ENCODE measurements at places on chromosomes 5 and 9.

DNA sequence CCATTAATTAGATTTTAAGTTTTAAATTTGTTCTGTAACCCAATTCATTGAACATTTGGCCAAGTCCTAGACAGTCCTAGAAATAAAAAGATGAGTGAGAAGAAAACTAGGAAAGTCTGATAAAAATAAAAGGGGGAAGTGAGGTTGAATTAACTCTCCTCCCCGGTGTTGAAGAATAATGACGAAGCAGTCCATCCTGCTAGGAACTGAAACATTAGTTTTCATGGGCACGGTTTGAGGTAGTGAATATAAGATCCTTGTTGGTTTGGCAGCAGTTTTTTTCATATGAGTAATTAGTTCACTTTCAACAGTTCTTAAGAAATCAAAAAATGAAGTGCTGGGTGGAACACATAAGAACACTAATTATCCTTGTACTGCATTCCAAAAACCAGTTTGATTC, 103.1 kb downstream of the MTREX start:
- DNase-seq, result no peak

GRCh38 chr9:93012963-93013855, 45.3 kb upstream of the SUSD3 start:
- DNase-seq, result no peak

DNA sequence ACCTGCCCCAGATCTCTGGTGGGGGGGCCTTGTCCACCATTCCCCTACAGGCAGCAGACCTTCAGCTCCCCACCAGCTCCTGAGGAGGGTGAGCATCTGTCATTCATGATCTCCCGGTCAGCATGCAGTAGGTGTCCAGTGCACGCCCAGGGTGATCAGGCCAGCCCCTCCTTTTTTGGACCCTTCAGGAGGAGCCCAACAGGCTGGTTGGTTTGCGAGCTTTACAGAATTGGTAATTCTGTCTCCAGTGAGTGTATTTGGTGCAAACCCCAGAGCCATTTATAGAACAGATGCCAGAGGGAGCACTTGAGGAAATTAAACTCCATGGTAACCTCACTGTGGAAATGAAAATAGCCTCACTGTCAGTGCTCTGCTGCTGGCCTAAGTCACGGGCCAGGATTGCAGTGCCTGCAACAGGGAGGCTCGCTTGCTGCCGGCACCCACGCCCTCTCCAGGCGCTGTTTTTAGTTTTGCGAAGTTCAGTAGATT, 23.4 kb downstream of the WNK2 start:
- DNase-seq, result no peak

DNA sequence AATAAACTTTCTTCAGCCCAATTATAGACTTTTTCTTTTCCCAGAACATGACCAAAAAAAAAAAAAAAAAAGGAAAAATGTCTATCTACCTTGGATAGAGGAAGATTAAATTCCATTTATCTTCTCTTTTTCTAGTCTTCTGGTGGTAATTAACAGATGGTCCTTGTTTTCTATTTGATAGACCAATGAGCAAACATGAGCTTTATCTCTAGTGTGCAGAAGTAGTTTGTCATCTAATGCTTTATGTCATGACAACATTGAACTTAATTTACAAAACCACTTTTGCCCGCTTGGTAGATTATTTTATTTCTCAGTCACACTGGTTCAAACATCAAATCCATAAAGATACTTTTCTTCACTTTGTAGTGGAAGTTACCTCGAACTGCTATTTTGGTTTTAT, 69.5 kb upstream of the ELL2 start:
- DNase-seq, result no peak

GRCh38 chr5:128472036-128472435, 66.0 kb downstream of the FBN2 start:
- DNase-seq, result no peak

DNA sequence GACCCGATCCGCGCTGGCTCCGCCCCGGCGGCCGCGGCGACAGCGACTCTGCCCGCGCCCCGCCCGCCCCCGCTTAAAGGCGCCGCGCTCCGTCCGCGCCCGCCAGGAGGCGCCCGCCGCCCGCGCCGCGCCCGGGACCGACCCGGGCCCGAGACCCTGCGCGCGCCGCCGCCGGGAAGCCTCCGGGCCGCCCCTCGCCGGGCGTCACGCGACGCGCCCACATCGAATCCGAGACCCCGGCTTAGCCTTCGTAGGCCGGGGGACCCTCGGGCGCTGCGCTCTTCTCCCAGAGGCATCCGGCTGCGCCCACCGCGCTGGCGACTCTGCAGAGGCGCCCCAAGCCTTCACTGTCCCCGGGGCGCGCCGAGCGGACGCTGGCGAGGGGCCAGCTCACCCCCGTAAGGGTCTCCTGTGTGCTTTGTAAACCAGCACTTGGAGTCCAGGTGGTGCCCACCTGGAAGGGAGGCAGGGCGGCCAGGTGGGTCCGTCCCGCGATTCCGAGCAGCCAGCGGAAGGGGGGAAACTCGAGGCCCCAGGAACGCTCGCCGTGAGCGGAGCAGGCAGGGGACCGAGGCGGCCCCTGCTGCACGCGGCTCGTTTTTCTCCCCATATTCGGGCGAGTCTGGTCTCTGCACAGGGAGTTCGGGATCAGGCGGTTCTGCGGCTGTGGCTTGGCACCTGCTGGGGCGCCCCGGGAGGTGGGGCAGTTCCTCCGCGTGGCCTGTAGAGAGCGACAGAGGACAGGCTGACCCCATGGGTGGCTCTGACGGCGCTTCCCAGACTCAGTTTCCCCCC, 423 bp upstream of the ABCA2 start:
- peak; percentile 41 for DNase-seq

GRCh38 chr9:23747088-23748075, 78.7 kb downstream of the ELAVL2 start:
- DNase-seq, result no peak

DNA sequence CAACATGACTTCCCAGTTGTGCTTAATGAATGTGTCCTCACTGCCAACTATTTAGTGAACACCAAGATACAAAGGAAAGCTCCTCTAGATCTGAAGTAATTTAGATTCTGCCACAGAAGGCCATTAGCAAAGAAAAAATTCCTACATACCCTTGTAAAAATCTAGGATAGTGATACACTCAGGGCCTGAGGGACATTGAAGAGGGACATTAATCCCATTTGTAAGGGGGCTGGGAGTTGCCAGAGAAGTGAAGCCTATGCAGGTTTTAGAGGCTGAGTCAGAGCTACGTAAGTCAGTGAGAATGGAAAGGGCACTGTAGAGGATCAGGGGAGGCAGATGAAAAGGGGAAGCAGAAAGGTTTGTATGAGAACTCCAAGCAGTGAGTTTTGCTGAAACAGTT, 286.9 kb upstream of the TARS1 start:
- DNase-seq, result no peak

- DNase-seq, result no peak
These were observed 28.6 kb downstream of the PSIP1 start for GRCh38 chr9:15482146-15482545.

GRCh38 chr5:39420482-39421145, 4.2 kb downstream of the DAB2 start:
- no peak for DNase-seq

DNA sequence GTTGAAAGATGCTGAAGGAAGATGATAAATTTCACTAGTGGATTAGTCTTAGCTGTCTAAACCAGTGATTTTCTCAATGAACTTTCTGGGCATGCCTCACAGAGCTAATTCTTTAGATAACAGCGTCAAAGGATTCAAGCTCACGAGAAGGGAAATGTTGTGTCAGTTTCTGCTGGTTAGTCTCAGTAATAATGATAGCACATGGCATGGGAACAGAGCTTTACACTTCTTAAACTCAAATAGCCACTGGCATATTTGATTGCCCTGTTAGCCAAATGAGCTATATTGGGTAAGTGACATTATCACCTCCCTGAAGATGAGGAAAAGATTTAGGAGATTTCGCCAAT, 139.3 kb upstream of the NR3C1 start:
- no peak for DNase-seq

GRCh38 chr5:28703651-28704260, 1665.4 kb upstream of the CDH9 start:
- DNase-seq, result no peak
